Activated T-cell treated with anti-CD3 and anti-CD28 coated beads, Interleukin-2, amount 50 U/mL, for 4 hours (primary cell): ENCODE measurements at places on chromosomes 4 and X. TPM values are rescaled to one million over a fixed set of nuclear protein-coding genes. Genes with fewer than 3 reads are reported as not detected.

DNA sequence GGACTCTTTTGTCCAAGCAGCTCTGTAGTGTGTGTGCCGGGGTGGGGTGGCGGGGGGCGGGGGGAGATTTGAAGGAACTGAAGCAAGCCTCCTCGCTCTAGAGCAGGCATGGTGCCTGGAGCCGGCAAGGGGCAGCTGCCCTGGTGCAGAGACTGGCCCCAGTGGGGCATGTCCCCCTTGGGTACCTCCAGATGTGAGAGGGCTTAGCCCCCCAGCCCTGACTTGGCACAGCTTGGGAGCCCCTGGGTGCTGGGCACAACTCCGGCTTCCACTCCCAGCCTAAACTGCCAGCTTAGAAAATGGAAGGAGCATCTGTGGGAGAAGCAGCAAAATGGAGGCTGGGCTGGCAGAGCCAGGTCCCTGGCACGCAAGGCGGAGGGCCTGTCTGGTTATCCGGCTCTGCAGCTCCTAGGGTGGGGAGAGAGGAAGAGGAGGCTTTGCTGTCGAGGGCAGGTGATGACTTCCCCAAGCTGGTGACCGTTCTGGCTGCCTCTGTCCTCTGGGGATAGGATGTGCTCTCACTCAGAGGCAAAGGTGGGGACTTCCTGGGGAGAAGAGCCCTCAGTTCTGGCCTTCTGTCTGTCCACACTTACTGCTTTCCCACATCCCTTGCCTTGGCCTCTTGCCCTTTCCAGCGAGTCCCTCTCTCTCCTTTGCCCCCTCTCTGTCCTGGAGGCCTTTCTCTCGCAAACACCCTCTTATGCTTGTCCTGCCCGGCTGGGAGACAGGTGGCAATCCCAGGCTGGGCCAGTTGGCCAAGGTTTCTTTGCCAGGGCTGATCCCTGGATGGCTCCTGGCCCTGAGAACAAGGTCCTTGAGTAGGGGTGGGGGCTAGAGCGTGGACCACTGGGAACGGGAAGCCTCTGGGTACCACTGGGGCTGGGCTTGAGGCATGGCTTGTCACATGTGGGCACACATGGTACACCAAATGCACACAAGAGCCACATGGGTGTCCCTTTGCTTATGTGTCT, 2.0 kb downstream of the DLG3 start:
- no peak for DNase-seq

DNA sequence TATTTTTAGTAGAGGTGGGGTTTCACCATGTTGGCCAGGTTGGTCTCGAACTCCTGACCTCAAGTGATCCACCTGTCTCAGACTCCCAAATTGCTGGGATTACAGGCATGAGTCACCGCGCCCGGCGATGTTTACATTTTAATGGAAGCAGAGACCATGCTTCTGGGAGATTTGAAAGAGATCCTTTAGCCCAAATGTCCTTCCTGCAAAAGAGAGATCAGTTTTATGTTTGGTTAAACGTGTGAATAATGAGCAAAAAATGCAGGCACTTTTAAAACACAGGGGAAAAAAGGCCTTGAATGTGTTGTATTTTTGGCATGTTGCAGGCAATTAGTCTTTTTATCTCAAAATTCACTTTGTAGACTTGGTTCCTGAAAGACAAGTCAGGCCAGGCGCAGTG, 95.8 kb upstream of the ELOVL6 start:
- no peak for DNase-seq

The ADH1C gene
- total RNA-seq, result 0.20 TPM

DNA sequence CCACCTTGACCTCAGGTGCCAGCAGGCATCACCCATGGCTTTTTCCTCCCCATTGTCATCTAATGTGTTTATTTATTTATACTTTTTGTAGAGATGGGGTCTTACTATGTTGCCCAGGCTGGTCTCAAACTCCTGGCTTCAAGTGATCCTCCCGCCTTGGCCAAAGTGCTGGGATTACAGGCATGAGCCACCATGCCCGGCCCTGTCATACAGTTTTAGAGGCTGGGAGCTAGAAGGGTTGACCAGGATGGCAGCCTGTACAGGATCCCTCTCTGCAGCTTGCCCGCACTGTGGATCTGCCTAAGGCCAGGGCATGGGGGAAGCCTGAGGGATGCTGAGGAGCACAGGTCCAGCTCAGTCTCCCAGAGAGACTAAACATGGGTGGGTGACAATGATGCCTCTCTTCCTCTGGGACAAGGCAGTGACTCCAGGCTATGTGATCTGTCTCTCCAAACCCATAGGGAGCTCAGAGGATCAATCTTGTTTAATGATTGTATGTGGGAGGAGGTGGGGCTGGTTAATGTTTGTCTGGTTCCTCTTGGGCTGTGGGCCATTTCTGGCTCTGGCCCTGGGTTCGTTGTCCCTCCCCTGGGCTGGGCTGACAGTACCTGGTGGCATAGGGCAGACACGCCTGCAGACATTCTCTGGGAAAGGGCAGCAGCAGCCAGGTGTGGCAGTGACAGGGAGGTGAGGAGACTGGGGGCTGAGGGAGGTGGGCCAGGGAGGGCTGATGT, 8.3 kb upstream of the GJB1 start:
- DNase-seq, result no peak

The SLC7A11 gene
- total RNA-seq, result 1.0 TPM

GRCh38 chr4:3208826-3209225, 40.1 kb upstream of the MSANTD1 start:
- DNase-seq, result no peak

The IQCM gene
- not detected for total RNA-seq

The CENPI gene
- 3.0 TPM for total RNA-seq

- DNase-seq, result no peak
Observed at GRCh38 chr4:143337600-143338287, 1.1 kb downstream of the GAB1 start.

GRCh38 chr4:150305995-150306394, 227.8 kb downstream of the DCLK2 start:
- no peak for DNase-seq

The CT83 gene
- not detected for total RNA-seq

GRCh38 chr4:133596459-133596858, 447.4 kb downstream of the PCDH10 start:
- DNase-seq, result no peak

- no peak for DNase-seq
Observed at GRCh38 chr4:5051278-5052203, at the start of gene STK32B. Gene STK32B (plus strand): TSS chr4:5051480.

DNA sequence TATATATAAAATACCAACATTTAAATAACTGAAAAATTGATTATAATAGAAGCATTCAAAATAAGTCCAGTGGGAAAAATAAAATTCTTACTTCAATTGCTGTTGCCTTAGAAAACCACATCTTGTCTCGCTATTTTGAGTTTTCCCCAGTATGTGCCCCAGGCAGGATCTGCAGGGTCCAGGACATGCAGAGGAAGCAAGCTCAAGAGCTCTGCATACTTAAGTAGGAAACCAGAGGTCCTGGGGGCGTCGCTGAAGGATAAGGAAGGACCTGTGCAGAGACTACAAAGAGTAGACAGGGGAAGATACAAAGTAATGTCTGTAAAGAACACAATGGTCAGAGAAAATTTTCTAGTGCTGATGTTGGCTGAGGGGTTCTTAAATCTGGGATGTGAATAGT, 310.5 kb upstream of the EMCN start:
- no peak for DNase-seq

The MXRA5 gene
- not detected for total RNA-seq

The MAGEA2B gene
- not detected for total RNA-seq

- DNase-seq, result no peak
Observed at GRCh38 chr4:122542411-122543236, 78.2 kb downstream of the IL21 start.

GRCh38 chr4:44632089-44632488, 19.3 kb downstream of the YIPF7 start:
- no peak for DNase-seq

DNA sequence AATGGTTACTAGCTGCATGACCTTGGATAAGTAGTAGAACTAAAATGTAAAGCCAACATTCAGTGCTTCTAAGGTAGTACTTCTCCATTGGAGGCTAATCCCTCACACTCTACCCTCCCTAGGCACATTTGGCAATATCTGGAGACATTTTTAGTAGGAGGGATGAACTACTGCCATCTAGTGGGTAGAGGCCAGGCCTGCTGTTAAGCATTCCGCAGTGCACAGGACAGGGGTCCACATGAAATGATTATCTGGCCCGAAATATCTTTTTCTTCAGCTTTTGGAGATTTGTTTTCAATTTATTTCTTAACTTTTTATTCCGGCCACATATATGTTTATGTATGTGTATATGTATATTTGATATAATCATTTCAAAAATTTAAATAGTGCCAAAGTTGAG, 36.0 kb upstream of the SPANXC start:
- DNase-seq, result no peak

The AGTR2 gene
- not detected for total RNA-seq

DNA sequence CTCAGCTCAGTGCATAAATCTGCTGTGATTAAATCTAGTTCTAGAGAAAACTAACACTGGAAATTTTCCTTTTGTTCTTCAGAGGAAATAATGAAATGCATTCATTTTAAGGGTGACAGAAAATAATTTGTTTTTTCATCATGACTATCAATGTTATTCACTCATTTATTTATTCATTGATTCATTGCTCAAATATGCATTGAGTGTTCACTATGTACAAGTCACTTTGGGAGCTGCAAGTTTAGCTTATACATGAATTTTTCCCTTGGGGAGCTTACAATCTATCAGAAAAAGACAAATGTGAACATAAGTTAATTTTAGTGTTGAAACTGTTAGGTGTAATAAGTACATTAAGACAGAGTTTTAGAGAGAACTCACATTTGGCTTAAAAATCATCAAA, 897.8 kb downstream of the CENPC start:
- no peak for DNase-seq

DNA sequence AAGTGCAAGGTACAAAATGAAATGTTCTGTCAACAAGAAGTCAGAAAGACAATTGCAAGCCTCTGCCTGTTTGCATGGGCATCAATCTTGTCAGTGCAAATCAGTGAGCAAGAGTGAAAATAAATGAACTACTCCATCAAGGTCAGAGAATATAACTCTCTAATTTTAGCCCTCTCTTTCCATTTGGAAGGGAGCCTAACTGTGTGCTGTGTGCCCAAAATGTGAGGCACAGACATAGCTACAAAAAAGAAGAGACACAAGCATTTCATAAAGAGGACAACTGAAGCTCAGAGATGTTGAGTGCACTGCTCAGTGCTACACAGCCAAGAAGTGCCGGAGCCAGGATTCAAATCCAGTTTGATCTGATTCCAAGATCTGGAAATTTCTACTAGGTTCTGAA, 114.3 kb downstream of the SLC2A9 start:
- no peak for DNase-seq

The AKAP4 gene
- total RNA-seq, result not detected

DNA sequence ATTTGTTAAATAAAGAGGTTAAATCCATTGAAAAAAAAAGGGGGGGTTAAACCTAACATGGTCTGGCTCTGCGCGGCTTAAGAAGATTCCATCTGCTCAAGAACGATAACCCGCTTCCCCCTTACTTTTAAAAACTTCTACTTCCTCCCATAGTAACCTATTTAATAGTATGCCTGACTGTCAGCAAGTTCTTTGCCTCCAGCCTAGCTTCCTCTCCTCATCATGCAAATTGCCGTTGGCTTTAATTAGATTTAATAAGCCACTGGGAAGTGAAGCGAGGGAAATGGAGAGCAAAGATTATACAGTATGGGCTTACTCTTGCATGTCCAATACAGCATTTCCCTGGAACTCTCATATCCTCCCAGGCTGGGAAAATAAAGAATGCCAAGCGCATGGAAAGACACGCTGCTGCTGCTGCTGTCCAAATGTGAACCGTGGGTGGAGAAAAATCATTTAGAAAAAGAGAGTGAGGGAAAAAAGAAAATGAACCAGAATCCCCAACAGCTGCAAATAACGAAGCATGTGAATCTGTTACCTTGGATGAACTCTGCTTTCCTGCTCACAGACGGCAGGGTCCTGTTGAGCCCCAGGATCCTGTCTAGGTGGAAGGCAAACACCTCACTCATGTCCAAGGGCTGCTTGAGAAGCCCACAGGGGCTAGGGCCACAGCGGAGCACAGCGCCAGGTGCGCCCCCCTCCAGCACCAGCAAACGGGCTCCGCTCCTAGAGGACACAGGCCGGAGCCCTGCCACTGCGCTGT, 2.7 kb downstream of the GASK1B start:
- no peak for DNase-seq

The ABCG2 gene
- total RNA-seq, result 0.71 TPM

The CBR4 gene
- 16.0 TPM for total RNA-seq

The ZMAT1 gene
- 0.95 TPM for total RNA-seq

The F9 gene
- 0.11 TPM for total RNA-seq

DNA sequence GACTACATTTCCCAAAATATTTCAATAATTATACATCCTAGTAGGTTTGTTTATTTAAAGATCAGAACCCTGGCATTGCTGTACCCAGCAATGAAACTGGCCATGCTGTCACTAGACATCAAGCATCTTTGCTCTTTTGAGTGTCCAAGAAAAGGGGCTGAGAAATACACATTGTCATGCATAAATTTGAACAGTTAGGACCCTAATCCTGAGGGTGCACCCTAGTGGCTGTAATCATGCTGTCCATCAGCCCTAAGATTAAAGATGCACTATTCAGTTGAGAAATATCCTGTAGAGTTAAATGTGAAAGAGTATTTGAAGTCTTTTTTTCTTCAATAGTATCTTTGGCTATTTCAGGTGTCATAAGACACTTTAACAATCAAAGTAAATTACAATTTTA, 108.8 kb downstream of the NFKB1 start:
- DNase-seq, result no peak

- no peak for DNase-seq
Observed at GRCh38 chr4:111924696-111925095, 220.6 kb upstream of the FAM241A start.

DNA sequence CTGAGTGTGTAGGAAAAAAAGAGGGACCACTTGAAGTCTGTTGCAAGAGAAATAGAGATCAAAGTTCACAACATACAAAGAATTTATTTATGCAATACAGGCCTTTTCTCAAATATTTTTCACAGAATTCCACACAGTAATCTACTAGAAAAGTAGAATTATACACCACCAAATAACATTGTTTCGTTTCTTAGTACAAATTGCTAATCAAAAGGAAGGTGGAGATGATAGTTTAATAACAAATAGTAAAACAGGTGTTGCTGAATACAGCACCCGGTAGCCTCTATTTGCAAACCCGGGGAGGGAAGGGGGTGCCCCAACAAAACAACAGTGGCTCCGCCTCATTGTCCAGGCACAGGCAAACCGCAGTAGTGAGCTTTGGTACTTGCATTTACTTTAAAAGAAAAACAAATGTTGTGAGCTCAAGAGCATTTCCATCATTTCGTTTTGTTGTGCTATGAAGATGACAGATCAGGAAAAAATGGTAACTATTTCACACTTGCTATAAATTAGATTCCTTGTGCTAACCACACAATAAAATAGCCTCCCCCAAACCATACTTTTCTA, 186.4 kb downstream of the DCLK2 start:
- DNase-seq, result no peak

- no peak for DNase-seq
Observed at GRCh38 chr4:2482693-2483092, 13.8 kb downstream of the RNF4 start.
